ENCODE measurements at places on chromosomes 7 and 10.

DNA sequence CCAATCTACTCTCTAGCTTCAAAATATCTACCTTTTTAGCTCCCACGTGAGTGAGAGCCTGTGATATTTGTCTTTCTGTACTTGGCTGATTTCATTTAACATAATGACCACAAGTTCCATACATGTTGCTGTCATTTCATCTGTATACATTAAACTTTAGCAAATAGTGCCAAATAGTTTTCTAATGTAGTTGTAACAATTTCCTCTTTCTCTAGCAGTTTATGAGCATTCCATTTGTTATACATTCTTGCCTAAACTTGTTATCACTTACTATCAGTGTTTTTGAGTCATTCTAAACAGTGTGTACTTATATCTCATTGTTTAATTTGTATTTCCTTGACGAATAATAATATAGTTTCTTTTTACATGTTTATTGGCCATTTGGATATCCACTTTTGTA lies 77.2 kb downstream of the NEUROD6 start:
- no peak for DNase-seq

GRCh38 chr7:117346161-117346560 lies 23.3 kb upstream of the WNT2 start:
- DNase-seq, result no peak

DNA sequence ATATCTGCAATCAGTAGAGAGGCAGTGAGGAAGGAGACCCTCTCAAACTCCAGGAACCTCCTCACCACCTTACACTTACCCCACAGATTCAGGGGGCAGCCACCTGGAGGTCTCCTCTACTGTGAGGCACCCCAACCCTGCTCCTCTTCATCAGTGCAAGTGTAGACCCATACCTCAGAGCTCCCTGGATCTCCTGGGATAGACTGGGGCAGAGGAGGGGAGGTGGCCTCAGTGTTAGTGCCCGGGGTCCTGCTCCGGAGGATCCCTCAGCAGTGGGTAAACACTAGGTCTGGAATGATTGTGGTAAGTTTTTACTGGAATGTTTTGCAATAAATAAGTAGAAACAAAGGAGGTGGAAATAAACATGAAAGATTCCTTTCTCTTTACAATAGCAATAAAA lies 31.1 kb downstream of the ANTXRL start:
- DNase-seq, result no peak

DNA sequence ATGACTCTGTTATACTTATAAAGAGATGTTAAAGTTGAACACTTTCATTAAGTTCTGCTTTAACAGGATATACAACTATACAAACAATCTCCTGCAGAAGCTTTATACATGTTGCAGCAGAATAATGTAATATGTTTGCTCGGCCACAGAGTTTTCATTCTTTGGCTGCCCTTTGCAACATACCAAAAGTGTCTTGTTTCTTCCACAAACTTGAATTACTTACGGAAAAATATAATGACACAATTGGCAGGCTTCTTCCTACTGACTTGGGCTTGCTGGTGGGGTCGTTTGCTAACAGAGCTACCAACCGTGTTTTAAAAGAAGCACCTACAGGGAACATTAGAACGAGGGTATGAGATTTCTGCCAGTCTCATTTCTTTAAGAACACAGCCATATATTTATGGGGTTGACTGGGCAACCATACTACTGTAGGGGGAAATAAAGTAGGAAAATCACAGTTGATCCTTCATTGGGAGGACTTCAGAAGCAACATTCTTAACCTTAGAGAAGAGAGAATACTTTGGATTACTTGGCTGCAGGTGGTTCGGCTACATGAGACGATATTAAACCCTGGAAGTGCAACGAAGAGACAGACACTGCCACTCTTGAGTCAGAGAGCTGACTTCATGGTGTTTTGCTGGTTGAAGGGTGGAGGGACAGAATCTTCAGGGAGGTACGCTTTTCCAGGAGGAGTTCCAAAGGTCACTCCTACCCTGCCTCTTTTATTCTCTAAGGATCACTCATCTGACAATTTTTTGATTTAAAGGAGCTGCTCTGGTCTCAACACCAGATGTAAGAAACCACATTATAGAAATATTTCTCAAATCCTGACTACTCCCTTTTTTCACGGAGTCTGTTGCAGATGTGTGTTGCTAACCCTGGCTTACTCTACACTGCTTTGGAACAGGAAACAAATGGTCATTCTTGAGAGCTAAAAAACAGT lies 123.9 kb downstream of the SEMA3C start:
- no peak for DNase-seq

DNA sequence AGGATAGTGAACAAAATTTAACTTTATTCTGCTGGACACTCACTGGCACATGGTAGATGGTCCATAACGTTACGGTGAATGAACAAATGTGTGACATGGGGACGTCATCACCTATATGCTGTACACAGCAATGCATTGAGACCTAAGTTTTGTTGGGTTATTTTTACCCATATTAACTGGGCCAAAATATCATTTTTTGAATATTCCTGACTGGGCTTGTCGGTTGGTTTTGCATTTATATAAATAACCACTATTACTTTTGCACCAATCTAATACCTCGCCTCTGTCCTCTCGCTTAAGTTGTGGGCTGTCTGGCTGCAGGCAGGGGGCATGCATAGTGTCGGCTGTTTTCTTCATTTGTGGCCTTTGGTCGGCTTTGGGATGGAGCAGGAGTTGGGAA lies 161.7 kb downstream of the USP6NL start:
- DNase-seq, result no peak

Data from NCI-H524 treated with DMSO at 0.1 percent for 48 hours (cell line).